Mesothelial cell of epicardium (in vitro differentiated cells): ENCODE measurements at places on chromosomes 2 and 18. TPM values are rescaled to one million over a fixed set of nuclear protein-coding genes. Genes with fewer than 3 reads are reported as not detected.

The FOXI3 gene
- total RNA-seq = 0.24 to 0.40 TPM (median 0.27 TPM) in 3 replicates

The HDLBP gene
- 479 to 484 TPM (median 480 TPM) in 3 replicates for total RNA-seq

The GALNT3 gene
- total RNA-seq = 8.2 to 10.1 TPM (median 8.3 TPM) in 3 replicates

DNA sequence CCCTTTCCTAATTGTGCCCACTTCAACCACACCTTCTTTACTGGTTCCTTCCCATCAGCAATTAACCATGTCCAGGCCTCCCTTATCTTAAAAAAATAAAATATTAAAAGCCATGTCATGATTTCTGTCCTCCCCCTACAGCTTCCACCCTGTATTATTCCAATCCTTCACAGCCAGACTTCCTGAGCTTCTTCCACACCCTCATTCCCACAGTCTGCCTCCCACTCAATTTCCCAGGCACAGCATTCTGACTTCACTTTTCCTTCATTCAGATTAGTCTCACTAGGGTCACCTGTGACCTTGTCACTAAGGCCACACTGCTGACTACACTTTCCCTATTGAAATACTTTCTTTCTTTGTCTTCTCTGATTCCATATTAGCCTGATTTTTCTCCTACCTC lies 159.4 kb downstream of the DIS3L2 start:
- DNase-seq = no peak

DNA sequence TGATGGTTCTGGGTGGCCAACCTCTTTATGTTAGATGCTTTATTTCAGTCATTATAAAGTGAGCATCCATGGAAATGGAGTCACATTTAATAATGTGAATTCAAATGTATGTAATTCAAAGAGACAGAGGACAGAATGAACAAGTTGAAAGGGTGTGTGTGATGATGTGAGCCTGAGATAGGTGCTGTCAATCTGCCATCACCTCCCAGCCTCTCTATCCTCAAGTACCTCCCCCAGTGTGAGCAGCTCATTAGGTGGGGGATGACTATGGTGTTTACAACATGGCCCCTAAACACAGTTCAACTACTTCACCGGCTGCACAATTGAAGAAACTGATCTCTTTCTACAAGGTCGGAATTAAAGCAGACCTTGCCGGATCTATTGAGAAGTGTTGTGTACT lies 74.7 kb upstream of the IGFBP5 start:
- no peak for DNase-seq

DNA sequence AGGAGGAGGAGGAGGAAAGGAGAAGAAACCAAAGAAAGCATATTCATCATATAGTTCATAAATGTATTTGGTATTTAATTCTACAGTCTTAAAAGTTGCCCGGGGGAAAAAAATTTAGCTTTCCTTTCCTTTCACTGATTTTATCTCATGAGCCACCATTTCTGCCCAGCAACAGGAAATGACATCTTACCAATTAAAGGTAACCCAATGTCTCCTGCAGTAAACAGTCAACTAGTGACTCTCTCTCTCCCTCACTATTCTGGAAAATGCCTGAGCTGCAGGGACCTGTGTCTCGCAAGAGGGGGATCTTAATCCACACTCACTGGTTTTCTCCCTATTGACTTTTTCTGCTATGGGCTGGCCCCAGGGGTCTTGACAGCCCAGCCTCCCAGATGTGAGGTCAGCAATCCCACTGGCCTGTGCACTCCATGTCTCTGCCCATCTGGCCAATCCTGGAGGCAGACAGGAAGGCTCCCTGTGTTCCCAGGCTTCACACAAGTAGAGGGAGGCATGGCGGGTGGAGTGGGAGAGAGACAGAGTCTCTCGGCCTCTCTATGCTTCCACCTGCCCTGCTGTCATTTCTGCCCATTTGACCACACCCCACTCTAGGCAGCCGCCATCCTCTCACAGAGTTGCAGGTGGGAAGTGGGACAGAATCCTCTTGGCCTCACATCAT lies 85.4 kb upstream of the CABLES1 start:
- no peak for DNase-seq

DNA sequence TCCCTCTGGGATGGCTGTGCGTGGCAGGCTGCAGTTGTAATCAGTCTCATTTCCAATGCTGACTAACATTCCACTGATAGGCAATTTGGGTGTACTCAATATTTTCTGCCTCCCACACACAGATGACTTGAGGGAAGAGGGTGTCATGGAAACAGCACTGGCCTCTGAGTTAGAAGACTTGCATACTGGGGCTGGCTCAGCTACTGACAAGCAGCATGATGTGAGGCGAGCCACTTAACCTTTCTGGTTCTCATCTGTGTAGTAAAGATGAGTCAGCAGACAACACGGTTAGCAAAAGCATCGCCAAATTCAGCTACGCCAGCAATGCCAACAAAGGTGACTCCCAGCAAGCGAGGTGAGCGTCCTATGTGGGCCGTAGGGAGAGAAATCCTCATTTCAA lies 73.5 kb downstream of the COLEC12 start:
- no peak for DNase-seq

DNA sequence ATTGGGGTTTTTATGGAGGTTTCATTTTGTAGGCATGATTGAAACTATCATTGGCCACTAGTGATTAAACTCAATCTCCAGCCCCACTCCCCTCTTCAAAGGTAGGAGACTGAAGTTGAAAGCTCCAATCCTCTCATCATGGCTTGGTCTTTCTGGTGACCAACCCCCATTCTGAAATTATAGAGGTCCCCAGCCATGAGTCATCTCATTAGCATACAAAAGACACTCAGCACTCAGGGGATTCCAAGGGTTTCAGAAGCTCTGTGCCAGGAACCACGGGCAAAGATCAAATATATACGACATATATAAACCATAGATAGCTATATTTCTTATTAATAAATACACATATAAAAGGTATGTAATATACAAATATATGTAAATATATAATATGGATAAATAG lies 256.0 kb upstream of the POU3F3 start:
- no peak for DNase-seq

DNA sequence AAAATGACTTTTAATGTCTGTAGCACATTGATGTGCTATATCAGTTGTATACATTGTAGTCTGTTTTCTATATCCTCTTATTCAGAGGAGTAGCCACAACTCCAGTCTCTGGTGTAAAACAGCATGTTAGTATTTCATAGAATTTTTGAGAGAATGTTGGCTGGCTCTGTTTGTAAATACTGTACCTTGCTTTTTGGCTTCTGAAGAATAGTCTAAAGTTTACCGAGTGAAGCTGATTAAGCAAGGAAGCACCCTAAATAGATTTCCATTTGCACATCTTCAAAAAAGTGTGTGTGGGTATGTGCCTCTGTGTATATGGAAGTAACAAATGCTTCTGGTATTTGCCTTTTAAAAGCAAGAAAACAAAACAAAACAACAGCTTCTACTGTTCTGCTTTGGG lies 50.5 kb downstream of the MAP4K4 start:
- no peak for DNase-seq

DNA sequence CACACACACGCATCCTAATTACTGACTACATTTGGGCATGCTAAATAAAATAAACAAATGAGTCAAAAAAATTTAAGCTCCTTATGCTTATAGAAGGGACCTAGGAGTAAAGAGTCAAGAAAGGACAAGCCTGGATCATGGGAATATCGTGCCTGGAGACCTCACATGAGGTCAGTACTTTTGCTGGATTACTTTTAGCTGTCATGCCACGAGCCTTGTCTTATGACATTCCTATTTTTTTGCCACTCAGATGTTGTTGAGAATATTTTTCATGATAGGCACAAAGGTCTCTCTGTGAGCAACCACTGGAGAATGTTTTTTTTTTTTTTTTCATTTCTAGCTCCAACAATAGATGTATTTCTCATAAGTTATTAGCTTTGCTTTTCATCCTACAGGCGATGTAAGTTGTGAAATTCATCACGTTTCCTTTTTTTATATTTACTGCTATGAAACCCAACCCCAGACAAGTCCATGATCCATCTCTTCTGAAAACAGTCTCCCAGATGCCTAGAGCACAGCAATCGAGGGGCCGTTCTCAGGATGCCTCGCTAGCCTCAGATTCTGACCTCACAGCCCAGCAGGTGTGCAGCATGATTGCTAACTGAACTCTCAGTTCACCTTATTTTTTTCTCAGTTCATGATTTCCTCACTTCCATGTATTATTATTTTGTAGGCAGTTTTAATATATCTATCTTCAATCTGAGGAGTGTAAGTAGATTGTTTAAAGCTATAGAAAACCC lies 464.5 kb downstream of the IRS1 start:
- DNase-seq = no peak

DNA sequence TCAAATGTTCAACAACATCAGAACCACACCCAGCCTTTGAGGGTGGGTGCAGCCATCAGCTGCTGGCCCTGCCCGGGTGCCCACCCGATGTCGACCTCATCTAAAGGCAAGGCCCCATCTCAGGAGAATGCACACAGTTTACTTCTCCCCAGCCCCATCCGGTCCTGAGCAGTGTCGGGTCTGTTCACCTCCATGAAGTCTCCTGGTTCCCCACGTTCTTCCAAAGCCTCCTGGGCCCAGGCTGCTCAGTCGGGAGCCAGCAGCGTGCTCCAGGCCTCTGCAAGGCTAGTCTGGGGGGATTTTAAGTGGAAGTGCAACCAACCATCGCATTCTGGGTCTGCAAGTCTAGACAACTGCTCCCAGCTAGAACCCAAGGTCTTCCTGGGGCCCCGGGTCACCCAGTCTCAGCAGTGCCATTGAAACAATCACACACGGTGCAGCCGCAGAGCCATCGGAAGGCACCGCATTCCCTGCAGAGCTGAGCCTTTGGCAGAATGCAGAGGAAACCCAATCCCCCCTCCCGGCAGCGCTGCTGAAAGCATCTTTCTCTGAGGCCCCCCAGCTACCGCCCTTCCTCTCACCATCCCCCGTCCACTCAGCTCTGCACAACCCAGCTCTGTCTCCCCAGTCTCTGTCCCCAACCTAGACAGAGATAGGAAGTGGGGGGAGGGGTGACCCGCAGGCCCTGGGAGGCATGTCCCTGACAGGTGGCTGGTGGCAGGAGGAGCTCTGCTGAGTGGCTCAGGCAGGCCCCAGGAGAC lies 8.5 kb downstream of the ESPNL start:
- DNase-seq = no peak

- no peak for DNase-seq
Measured at GRCh38 chr2:157592948-157593347, 35.7 kb downstream of the ACVR1C start.

- no peak for DNase-seq
Measured at GRCh38 chr2:94879982-94880377, 8.8 kb downstream of the TEKT4 start.

GRCh38 chr18:36729197-36729596 lies 99.6 kb downstream of the TPGS2 start:
- no peak for DNase-seq
